Activated T-helper 1 cell treated with anti-CD3 and anti-CD28 coated beads, Interleukin-12 subunit alpha, Interleukin-12 subunit beta, Interleukin-2, Interleukin-4 antibody, amounts not matched to agents 30 ng/mL and 10 ng/mL and 1 ng/mL, durations not matched to agents 14 hours and 24 hours and 36 hours (primary cell): ENCODE measurements at places on chromosomes 5 and 9.

- no peak for DNase-seq
Measured at GRCh38 chr9:121743441-121744001, 92.1 kb downstream of the DAB2IP start.

GRCh38 chr5:60670749-60671148, 29.2 kb downstream of the DEPDC1B start:
- no peak for DNase-seq

GRCh38 chr9:134930398-134930797, 12.7 kb upstream of the FCN1 start:
- no peak for DNase-seq

DNA sequence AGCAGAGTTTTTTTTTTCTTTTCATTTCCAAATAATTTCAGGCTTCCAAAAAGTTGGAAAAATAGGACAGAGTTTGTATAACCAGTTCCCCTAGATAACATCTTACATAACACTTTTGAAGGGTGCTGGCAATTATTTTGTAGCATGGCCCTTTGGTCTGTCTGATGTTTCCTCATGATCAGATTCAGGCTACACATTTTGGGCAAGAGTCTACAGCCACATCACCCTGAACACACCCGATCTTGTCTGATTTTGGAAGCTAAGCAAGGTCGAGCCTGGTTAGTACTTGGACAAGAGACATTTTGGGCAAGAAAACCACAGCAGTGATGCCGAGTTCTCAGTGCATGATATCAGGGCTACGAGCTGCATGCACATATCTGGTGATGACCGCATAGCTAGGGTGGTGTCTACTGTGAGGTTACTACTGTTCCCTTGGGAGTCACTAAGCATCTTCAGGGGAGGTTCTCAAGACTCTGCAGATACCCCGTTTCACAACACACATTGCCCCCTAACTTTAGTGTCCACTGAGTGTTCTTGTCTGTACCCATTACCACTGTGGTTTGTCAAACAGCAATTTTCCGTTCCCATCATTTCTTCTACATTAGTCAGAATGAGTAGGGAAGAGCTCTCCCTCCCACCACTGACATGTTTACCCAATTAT, 86.2 kb downstream of the TTC39B start:
- DNase-seq = no peak

DNA sequence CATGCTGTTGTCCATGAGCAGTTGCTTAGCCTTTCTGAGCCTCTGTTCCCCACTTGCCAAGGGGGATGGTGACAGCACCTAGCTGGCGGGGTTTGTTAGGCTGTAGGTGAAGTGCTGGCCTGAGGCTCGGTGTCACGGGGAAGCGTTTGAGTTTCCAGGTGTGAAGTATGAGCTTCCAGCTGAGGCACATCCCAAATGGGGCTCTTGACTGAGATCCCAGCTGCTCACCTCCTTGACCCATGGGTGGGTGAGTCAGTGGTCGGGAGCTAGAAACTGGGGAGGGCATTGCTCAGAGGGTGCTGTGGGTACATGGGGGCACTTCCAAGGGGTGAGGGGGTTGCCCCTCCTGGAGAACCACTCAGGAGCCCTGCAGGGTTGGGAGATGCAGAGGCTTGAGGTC, 26.4 kb upstream of the RNF130 start:
- no peak for DNase-seq

DNA sequence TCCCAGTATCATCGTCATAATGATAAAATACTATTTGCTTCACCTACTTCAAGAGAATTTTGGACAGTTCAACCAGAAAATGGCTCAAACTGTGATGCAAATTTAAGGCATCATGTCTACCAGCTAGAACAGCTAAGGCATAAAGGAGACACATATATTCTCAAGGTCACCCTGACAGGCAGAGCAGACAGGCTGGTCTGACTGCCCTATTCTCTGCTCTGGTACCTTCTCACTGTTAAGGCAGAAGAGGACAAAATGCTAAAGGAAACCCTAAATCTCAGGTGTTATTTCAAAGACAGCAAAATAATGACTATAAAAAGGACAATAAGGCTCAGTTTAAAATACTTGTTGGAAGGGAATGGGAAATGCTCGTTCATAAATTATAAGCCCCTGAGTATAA, 87.2 kb downstream of the MRPS27 start:
- DNase-seq = no peak

- DNase-seq = no peak
Measured at GRCh38 chr9:113525831-113526230, 62.3 kb downstream of the RGS3 start.

- no peak for DNase-seq
Measured at GRCh38 chr5:523441-524222, 617 bp downstream of the SLC9A3 start.

DNA sequence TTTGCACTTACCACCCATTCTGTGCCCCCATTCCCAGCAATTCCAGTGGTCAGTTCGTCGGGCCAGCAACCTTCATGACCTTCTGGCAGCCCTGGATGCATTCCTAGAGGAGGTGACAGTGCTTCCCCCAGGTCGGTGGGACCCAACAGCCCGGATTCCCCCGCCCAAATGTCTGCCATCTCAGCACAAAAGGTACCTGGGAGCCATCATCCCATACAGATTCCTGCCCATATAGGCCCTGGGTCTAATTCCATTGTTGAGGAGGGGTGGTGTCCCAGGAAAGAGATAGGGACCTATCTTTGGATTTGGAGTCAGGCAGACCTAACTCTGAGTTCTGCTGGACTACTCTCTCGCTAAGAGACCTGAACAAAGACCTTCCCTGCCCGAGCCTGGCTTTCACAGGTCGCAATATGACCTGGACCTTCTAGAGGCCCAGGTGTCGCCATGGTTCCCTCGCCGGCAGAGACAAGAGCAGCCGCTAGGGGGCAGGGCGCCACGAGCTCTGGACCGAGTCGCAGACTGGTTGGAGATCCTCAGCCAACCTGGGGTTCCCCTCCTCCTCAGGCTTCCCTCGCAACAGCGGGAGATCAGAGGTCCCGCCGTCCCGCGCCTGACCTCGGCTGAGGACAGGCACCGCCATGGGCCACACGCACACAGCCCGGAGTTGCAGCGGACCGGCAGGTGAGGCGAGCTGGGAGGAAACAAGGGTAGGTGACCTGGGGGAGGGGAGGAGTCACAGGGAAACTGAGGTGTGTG, 3.1 kb downstream of the SLC4A9 start:
- DNase-seq = peak; percentile 79

GRCh38 chr5:80184235-80185023, 71.4 kb downstream of the SERINC5 start:
- no peak for DNase-seq

GRCh38 chr9:99282406-99282805, 60.3 kb downstream of the SEC61B start:
- DNase-seq = no peak

DNA sequence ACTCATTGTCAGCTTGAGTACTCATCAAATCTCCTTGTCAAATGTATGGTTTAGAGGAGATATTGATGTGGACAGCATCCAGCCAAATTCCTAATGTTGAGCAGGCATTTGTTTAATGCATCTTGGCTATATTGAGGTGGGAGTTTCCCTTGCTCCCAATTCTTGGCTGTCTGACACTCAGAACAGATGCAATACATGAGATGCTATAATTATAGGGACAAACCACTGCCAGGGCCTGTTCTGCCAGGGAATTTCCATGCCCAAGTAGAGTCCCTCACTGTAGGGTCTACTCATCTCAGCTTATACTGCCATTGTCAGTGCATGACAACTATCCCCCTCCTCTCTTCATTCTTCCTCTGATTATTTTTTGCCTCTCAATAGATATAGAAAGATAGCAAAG, 392.0 kb upstream of the KCNN2 start:
- no peak for DNase-seq

GRCh38 chr9:16825971-16826625, 44.4 kb downstream of the BNC2 start:
- no peak for DNase-seq

- DNase-seq = no peak
Measured at GRCh38 chr5:23437011-23437410, 70.4 kb upstream of the PRDM9 start.

DNA sequence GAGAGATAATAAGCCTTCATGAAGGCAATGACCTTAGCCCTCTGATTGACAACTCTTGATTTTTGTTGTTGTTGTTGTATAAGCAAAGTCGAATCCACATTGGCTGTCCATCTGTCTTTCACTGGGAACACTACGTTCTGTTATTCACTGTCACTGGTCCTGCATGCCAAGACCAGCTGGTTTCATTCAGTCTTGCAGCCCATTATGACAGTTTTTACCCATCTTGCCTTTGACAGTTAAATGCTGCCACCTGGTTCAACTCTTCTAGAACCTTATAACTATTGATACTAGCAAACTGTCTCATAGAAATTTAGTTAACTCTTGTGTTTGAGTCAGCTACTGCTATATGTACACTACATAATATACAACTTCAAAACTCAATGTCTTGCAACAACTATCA, 382.3 kb upstream of the CDH10 start:
- no peak for DNase-seq
